Common myeloid progenitor, CD34-positive (primary cell): ENCODE measurements at places on chromosomes 5 and 9.
A peak's percentile ranks its signal among the peaks of the same experiment; 100 is the strongest.

GRCh38 chr5:36482812-36483211 is 123.6 kb upstream of the SLC1A3 start:
- DNase-seq, result no peak

DNA sequence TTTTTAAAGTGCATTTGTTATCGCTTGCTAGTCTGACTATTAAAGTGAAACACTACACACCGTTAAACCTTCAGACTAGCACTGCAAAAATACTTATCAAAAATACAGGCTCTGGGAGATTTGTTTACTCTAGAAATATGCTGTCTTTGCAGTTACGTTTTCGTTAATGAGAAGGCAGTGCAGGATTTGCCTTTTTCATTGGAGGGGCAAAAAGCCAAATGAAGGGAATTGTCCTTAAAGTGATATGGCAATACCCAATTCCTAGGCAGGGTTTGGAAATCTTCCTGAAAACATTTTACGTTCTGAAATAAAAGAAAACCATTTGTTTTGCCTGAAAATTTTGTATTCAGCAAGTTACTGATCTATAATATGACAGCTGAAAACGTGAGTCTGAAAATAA is 1800.2 kb downstream of the MAT2B start:
- no peak for DNase-seq

GRCh38 chr5:110096419-110096818 is 406.7 kb downstream of the MAN2A1 start:
- no peak for DNase-seq

DNA sequence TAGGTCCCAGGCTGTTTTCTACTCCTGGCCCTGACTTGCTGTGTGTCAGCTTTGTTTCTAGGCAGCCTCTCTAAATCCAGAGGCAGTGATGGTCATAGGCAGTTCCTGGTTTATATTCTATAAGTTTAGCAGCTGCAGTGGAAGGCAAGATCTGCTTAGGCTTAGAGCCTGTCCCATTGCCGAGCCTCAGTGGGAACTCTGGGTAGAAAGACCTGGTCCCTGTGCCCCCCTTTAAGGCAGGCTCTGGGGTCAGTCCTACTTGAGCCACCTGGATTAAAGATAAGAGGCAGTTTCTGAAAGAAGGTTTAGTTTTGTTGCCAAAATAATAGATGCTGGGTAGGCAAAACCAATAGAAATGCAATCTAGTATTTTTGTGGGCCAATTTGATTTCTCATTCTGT is 13.6 kb downstream of the MCCC2 start:
- DNase-seq, result no peak

DNA sequence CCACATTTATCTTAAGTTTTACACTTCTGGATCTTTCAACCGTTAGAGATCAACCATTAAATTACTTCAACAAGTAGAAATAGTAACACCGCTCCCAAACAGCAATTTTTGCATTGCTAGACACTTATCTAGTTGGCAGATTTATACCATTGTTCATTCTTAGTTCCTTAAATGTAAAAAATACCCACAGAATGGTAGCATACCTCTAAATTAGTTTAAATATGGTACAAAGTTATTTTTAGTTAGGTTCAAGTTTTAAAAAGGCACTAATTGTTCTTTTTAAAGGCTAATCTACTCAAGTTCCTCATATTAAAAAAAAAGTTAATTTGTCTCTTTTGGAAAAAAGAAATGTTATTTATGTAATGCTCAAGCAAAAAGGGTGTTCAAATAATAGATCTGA is 8.1 kb downstream of the PFDN1 start:
- no peak for DNase-seq

- peak; percentile 96 for DNase-seq
Measured at GRCh38 chr9:129888293-129889121, 53.2 kb downstream of the USP20 start.

GRCh38 chr5:172123269-172123692 is 64.7 kb downstream of the STK10 start:
- DNase-seq, result no peak

DNA sequence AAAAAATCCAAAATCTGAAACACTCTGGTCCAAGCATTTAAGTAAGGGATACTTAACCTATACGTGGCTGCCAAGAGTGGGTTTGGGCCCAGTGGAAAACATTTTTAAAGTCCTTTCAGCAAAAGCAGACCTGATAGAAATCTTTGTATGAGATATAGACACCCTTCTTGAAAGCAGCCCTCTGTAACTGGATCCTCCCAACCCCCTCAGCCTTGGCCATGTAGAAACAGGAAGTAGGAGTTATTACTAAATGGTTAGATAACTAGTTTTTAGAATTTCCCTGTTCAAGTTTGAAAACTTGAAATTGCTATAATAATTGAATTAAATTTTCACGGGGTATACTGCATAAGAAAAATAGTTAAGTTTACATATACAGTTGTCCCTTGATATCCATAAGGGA is 111.3 kb upstream of the PCA3 start:
- no peak for DNase-seq

DNA sequence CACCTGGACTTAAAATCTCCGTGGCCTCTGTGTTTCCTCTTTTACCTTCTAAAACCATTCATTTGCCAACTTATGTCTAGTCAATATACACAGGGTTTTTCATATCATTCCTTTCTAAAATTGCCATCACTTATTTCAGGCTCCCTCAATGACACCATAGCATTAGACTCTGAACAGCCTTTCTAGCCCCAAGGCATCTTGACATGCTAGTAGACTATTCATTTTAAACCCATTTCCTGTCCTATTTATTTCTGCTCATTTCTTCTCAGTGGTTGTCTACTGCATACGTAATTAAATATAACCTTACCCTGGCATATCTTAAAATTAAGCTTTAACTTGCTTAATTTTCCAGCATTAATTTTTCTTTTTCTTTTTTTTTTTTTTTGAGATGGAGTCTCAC is 83.2 kb downstream of the PHAX start:
- no peak for DNase-seq

DNA sequence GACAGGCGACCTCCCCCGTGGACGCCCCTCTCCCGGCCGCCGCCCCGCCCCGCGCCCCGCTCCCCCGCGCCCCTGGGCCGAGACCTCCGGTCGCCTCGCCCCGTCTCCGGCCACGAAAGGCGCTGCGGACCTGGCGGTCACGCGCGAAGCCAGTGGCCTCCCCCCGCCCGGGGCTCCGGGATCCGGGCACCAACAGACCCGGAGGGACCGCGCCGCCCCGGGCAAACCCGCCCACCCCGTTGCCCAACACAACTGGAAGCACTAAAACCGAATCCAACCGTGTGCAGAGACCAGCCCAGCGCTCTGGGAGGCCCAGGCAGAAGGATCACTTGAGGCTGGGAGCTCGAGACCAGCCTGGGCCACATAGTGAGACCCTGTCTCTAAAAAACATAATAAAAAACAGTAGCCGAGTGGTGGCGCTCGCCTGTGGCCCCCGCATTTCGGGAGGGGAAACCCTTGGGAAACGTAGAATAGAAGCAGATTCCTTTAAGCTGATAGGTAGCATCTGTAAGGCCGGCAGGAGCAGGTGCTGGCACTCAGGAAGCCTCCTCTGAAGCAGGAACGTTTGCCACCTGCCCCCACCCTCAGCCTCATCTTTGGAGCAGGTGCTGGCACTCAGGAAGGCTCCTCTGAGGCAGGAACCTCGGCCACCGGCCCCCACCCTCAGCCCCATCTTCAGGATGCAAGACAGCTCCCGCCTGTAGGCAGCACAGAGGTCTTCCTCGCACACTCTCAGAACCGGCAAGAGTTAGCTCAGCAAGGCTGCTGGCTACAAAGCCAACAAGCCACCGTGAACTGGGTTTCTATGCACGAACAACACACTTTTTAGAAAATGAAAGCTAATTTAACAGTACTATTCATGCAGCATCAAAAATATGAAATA is 4.6 kb upstream of the SLC9A3 start:
- peak; percentile 33 for DNase-seq

DNA sequence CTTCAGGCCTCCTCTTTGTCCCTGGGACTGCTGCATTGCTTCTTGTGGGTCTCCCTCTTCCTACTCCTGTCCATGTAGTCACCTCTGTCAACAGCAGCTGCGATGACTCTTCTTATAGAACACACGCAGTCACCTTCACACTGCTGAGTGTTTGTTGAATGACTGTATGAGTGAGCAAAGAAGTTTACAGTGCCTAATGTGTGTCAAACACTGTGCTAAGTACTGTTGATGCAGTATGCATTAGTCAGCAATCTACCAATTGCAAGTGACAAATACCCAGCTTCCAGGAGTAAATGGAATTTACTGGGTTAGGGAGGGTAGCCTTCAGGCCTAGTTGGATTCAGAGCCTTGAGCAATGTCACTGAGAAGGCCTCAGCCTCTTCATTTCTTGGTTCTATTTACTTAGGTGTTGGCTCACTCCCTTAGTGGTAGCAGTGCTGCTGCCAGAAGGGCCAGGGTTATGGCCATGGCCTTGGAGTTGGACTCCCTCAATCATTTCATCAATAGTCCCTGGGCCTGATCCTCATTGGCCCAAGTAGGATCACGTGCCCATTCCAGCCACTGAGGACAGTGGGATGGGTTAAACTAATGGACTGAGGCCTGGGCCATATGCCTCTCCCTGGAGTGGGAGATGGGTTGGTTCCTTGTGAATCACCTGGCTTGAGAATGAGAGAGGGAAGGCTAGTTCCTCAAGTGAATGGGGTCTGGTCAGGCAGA is 93.5 kb downstream of the RGS3 start:
- no peak for DNase-seq

- no peak for DNase-seq
Measured at GRCh38 chr5:61622156-61622555, 290.1 kb downstream of the ZSWIM6 start.

DNA sequence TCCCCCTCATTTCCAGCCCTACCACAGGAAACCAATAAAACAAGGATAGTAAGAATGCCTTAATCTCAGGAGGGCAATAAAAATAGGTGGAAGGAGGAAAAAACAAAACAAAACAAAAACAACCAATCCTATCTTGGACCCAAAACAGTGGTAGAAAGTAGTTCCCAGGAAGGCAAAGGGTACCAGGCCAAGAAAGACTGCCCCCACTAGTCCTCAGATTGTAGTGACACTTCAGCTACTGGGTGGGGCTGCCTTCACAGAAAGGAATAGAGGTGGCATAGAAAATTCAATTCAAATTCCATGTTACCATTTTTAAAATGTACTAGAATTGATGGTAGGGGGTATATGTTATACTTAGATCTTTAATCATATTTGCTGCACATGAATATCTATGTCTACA is 59.3 kb downstream of the DPYSL3 start:
- DNase-seq, result no peak

DNA sequence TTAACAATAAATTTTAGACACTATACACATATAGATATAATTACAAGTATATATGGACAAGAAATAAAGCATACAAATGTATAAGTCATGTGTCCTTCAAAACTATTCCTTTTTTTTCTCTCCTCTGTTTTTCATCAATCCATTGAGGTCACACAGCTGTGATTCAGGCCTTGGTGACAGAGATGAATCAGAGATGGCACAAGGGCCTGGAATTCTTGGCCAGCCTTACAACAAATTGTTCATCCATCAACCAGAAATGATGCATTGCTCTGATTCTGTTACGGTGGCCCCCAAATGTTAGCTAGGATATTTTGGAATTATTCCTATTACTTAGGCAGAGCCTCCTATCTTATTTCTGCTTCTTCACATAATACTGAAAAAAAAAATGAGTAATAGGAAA is 108.7 kb upstream of the MPDZ start:
- DNase-seq, result no peak

- DNase-seq, result no peak
Measured at GRCh38 chr5:66356011-66356565, 212.0 kb downstream of the SREK1 start.

GRCh38 chr5:56845277-56845676 is 29.9 kb downstream of the MAP3K1 start:
- DNase-seq, result no peak

DNA sequence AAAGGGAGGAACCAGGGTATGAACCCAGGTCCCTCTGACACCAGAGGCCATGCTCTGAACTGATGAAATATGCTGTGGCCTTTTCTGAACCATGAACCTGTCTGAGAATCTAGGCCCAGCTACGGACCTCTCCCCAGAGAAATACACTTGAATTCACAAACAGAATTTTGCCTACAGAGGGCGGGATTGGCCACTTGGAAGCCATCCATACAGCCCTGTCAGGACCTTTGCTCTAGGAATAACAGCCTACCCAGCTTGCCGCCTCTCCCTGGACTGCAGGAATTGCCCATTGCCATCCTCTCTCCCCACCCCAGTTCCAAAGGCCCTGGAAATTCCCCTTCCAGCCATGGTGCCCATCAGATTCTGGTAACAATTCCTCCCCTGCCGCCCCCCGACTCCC is 26.6 kb downstream of the MORN5 start:
- DNase-seq, result no peak

GRCh38 chr9:84314306-84314705 is 26.3 kb downstream of the SLC28A3 start:
- no peak for DNase-seq

GRCh38 chr9:76725011-76725546 is 39.2 kb upstream of the PCA3 start:
- DNase-seq, result peak; percentile 58
